ENCODE measurements at places on chromosomes 5 and 9.

- no peak for DNase-seq
Observed at GRCh38 chr9:32866273-32866672, 82.9 kb downstream of the TMEM215 start.

DNA sequence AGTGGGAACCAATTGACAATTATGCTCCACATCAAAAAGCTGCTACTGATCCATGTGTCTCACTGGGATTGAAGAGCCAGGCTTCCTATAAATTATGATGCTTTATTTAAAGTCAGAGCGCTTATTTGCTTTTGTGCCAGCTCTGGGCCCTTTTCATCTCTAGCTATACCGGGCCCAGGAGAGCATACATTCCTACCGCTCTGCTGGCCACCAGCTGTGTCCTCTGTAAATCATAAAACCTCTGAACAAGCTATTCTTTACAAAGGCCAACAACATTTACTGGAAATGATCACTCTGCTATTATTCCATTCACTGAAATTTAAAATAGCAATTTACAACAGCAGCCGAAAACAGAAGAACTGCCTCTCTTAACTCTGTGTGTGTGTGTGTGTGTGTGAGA lies 86.6 kb downstream of the ZNF608 start:
- DNase-seq, result peak; percentile 81

DNA sequence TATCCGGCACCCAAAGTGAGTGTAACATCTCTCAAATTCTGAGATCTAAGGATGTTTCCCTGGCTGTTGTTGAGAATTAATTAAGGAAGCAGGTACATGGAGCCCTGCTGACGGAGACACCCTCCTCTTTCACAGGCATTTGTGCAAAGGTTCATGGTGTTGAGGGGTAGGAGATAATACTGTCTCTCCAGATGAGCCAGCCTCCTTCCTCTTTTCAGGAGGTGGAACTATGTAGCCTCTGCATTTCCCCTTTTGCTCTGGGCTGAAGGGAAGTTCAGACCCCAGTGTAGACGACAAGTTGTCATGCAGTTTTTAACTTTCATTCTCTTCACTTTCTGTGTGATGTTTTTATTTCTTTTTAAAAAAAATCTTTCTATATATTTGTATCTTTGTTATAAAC lies 107.5 kb downstream of the GALNT10 start:
- no peak for DNase-seq

GRCh38 chr5:60387051-60387440 lies 312.9 kb downstream of the DEPDC1B start:
- DNase-seq, result peak; percentile 28

GRCh38 chr5:174400461-174400860 lies 323.9 kb upstream of the MSX2 start:
- no peak for DNase-seq

- DNase-seq, result no peak
Observed at GRCh38 chr9:33517373-33517772, 6.7 kb upstream of the ANKRD18B start.

- DNase-seq, result no peak
Observed at GRCh38 chr9:108852079-108852478, 3.7 kb downstream of the ACTL7B start.

DNA sequence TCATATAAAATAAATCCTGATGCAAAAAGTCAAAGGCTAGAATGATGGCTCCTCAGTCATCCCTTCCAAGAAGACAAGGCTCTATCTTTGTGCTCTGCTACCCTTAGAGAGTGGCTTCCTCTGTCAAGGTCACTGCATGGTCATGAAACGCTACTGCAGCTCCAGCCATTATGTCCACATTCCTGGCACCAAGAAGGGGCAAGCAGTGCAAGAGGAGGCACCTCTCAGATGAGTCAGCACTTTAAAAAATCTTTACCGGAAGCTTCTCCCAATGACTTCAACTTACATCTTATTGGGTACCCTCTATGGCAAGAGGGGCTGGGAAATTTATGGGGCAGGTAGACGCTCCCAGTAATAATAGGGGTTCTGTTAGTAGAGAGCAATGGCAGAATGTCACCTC lies 129.5 kb upstream of the CPEB4 start:
- DNase-seq, result no peak

GRCh38 chr5:137096149-137097103 lies 402.7 kb downstream of the SPOCK1 start:
- no peak for DNase-seq

DNA sequence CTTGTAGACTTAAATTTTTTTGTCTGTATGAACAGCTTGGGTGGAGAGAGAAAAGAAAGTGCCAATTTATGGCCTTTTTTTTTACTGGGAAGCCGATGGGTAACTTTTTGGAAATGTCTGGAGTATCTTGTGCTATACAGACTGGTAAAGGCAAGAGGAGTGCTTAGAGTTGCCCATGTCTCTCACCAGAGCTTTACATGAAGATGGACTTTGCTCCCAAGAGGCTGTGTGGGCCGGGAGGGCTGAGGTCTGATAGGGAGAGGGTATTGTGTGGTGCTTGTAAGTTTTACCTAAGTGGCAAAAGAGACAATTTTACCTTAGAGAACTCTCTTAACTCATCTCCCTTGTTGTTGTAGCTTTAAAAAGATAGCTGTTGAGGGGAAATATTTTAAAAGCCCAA lies 203.2 kb downstream of the SEMA6A start:
- no peak for DNase-seq

DNA sequence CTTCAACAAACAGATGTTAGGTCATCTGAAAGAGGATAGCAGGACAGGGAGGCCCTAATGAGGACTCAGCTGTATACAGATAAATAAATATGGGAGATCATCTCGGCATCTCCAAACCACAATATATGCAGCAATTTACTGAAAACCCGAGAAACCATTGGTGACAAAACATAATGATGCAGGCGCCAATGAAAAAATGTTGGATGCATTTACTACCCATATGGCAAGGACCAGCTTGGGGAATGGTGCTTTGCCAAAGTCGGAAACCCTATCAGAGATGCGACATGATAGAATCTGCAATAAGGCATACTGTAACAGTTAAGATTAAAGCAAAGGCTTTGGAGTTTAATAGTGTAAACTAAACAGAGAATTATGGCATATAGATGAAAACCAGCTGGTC lies 92.0 kb downstream of the SNCAIP start:
- DNase-seq, result no peak

DNA sequence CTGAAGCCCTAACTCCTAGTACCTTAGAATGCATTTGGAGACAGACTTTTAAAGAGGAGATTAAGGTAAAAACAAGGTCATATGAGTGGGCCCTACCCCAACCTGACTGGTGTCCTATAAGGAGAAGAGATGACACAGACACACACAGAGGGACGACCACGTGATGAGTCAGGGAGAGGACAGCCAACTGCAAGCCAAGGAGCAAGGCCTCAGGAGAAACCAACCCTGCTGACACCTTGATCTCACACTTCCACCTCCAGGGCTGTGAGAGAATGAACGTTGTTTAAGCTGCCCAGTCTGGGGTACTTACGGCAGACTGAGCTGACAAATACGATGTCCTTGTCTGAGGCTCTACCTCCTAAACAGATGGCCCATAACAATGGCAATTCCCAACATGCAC lies 93.6 kb downstream of the ROR2 start:
- DNase-seq, result no peak

DNA sequence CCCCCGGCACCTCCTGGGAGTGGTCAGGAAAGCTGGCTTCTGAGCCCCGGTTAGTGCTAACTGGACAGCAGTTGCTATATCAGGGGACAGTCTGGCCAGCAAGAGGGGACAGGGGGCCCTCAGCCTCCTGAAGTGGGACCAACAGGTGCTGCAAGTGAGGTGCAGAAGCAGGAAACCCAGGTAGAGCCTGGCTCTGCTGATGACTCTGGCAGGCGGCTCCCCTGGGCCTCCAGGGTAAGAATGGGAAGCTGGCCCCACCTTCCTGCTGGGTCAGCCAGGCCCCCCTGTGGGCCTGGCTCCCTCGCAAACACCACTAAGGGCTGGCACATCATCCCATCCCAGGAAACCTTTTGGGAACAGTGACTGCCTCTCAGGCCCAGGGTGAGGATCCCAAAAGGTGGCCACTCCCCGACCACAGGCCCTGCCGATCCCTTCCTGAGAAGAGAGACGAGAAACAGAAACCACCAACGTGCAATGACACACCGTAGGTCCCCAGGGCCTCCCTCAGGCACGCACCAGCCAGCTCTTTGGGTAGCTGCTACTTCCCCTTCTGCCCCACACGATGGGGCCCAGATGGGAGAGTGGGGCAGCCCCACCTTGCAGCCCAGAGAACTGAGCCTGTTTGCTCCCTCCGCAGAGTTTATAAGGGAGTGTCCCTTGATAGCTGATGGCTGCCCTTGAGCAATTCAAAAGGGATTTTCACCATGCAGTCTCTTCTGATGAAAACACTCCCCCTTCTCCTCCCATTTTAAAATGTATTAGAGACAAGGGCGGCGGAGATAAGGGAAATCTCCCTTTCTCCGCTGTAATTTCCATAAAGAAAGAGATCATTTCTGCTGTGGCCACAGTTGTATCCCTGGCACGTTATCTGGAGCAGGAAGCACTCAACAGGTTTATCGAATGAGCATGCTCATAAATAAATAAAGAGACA lies 76.8 kb downstream of the STK10 start:
- no peak for DNase-seq

DNA sequence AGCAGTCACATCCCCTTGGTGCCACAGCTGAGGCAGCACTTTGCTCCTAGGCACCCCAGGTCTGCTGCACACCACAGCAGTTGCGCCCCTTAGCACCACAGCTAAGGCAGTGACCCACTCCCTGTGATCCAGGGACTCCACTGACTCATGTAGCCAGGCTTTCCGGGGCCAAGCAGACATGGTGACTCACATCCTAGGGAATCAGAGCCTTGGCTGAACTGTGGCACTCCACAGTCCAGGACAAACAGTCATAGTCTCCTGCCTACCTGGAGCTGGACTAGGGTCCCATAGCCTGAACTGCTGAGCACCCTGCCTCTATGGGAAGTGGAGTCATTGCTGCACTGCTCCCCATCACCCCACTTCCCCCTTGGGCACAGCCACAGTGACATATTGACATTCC lies 338.7 kb downstream of the NPR3 start:
- DNase-seq, result no peak

- DNase-seq, result no peak
Observed at GRCh38 chr9:5951686-5952211, 61.1 kb downstream of the MLANA start.

DNA sequence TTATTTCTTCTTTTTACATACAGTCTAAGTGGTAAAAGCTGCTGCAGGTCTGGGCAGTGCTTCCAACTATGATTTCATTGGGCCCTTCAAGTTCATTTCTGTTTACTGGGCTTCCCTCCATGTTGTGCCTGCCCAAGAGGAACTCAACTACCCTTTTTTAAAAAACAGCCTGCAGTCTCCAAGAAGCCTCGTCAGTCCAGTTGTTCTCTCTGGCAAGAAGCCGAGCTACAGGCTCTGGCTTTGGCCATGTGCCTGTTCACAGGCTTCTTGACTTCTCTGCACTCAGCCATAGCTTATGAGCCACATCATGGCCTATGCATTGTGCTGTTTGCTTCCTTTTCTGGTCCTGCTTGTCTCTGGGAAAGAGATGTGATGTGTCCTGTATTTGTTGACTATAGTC lies 119.7 kb upstream of the PJA2 start:
- DNase-seq, result no peak

DNA sequence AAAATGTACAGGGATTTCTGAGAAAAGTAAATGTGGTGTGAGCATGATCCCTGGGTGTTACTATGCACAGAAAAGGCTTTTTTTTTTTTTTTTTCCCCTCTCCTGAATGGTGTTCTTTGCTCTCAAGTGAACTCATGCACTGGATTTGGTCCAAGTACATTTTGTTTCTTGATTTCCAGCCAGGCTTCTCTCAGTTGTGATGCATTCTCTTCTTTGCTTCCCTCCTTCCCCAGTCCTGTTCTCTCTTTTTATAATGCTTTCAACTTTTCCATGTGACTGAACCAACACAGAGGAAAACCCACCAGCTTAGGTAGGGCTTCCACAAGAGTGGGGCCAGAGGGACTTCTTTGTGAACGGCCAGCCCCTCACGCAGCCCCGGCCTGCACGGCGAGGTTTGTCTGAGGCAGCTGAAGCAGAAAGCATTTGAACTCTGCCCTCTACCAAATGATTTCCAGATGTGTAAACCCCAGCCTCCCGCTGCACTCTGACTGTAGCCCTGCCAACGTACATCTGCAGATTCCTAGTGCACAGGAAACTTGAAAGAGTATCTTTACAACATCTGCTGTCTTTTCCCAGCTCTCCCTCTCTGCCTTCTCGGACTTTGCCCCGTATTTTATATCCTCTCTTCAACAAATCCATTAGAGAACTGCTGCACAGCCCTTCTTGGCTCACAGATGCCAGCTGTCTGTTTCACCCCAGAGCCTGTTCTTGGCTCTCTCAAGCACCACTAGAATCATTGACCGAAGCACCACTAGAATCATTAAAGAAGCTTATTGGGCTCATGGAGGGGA lies 71.8 kb upstream of the CD180 start:
- no peak for DNase-seq

DNA sequence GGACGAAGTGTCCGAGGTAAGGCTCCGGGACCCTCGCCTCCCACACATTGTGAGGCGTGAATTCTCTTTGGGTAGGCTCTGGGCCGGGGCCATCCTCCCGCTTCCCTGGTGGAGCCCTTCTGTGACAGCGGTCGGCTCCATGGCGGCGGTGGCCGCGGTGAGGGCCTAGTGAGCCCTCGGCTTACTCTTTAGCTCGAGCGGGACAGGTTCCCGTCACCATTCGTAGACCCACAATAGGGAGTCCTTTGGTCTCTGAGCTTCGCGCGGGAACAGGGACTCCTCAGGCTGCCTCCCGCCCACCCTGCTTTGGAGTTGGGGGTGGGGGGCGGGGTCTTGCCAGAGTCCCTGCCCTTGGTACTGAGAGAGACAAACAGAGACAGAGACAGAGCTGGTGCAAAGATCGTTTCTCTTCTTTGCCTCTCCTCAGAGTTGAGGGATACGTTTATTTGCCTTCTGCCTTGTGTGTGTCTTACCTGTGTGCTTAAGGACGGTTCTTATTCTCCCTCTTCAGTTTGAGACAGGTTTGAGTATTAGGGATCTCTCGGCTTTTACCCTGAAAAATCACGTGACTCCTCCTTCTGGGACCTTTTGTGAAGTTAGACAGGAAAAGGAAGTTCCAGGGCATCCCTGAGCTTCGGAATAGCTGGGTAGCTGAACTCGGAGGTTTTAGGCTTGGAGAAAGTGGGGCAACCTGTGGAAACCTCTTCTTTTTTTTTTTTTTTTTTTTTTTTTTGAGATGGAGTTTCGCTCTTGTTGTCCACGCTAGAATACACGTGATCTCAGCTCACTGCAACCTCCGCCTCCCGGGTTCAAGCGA lies 833 bp downstream of the ANKHD1 start:
- DNase-seq, result peak; percentile 27

- no peak for DNase-seq
Observed at GRCh38 chr5:77175231-77175630, 35.2 kb upstream of the PDE8B start.

DNA sequence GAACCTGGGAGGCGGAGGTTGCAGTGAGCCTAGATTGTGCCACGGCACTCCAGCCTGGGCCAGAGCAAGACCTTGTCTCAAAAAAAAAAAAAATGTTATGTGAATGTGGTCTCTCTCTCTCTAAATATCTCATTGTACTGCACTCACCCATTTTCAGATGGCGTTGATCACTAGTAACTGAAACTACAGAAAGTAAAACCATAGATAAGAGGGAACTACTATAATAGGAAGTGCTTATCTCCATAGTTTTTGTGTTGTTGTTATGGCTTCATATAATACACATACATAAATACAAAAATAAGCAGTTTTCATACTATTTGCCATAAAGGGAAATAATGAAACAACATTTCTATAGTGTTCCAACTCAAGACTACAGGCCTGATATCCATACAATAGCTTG lies 9.1 kb downstream of the IL31RA start:
- no peak for DNase-seq

- no peak for DNase-seq
Observed at GRCh38 chr9:13205824-13206223, 73.7 kb downstream of the MPDZ start.

Data from SHP77 treated with DMSO at 0.1 percent for 48 hours (cell line).